Right cardiac atrium (tissue), 5 donors: ENCODE measurements at places on chromosomes 12 and 14.

- peak; percentile 72 for DNase-seq
Measured at GRCh38 chr12:10392394-10392930, 2.6 kb upstream of the KLRK1 start.

GRCh38 chr14:104091927-104092771 is 6.6 kb downstream of the ASPG start:
- peak; percentile 50 for DNase-seq

DNA sequence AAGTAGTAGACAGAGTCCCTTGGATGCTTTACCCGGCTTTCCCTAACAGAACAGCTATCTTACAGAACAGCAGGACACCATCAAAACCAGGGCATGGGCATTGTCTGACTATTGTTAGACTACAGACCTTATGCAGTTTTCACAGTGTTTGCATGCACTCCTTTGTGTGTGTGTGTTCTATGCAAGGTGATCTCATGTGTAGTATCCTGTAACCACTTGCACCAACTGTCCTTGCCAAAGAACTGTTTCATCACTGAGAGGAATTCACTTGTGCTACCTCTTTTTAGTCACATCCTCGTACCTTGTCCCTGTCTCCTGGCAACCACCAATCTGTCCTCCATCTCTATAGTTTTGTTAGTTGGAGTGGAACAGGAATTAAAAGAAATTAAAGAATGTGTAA is 183.6 kb upstream of the PZP start:
- DNase-seq = no peak

DNA sequence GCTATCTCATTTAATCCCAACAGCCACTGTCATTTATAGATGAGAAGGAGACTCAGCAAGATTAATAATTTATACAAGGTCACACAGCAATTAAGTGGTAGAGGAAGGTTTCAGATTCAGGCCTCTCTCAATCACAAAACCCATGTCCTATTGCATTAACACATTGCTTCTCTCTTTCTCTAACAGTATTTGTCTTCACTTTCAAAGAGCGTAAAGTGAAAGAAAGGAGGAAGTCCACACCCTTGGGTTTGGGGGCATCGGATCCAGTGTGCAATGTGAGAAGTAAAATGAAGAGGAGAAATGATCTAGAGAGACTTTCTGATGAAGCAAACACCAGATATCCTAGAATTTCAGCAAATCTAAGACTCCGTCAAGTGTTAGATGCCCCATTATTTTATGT is 7.0 kb upstream of the VRK1 start:
- no peak for DNase-seq

DNA sequence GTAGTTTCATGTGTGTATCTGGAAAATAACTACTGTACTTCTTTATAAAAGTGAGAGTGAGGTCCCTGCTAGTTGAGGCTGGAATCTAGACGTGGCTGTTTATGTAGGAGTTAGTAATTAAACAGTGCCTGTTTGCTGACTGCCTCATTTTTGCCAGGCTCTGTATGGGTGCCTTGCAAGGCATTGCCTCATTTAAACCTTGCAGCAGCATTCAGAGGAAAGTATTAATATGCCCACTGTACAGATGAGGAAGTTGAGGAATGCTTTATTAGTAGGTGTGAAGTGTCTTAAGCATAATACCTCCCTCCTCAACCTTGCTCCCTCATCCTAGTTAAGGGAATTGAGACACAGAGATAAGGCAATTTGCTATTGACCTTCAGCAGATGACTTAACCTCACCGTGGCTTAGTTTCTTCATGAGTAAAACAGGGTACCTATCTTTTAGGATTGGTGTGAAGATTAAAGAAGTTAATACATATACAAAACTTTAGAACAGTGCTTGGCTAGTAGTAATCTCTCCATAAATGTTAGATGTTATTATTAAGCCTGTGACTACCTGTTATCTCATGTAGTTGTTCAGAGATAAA is 28.7 kb downstream of the PPM1A start:
- no peak for DNase-seq

- no peak for DNase-seq
Measured at GRCh38 chr12:50699940-50700339, 64.0 kb upstream of the ATF1 start.

GRCh38 chr12:54749191-54749818 is 101.1 kb upstream of the DCD start:
- no peak for DNase-seq

DNA sequence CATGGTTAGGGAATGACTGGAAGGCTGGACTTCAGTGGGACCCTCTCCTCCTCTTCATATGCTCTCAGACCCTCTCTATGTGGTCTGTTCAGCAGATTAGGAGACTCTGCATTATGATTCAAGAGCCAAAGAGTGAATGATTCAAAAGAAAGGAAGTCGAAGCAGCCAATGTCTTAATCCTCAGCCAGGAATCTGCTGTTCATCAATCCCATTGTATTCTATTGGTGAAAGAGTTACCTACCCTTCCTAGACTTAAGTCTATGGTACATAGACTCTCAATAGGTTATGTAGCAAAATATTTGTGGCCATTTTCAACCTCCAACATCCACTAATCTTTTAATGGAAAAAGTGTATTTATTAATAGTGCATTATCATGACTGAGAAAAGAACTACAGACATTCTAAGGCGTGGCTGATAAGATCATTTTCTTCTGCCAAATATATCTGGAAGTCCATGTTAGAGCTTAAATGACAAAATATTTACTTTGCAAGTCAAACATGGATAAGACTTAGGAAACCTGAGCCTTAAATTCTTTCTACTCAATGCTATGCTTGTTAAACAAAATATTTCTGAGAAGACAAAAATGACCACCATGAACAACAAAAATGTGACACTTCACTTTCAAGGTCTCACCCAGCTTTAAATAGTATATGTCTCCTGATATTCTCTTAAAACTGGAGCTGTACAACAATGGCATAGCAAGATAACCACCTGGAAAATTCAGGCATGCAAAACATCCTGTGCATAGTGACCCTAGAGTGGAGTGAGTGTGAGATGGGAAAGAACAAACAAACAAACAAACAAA is 1100.6 kb downstream of the GALC start:
- no peak for DNase-seq
